ENCODE measurements at places on chromosomes 4 and X.

- no peak for DNase-seq
These were observed 36.6 kb downstream of the ANAPC10 start for GRCh38 chr4:145061318-145061920.

GRCh38 chr4:126265888-126266287 is 951.1 kb downstream of the FAT4 start:
- DNase-seq: no peak

DNA sequence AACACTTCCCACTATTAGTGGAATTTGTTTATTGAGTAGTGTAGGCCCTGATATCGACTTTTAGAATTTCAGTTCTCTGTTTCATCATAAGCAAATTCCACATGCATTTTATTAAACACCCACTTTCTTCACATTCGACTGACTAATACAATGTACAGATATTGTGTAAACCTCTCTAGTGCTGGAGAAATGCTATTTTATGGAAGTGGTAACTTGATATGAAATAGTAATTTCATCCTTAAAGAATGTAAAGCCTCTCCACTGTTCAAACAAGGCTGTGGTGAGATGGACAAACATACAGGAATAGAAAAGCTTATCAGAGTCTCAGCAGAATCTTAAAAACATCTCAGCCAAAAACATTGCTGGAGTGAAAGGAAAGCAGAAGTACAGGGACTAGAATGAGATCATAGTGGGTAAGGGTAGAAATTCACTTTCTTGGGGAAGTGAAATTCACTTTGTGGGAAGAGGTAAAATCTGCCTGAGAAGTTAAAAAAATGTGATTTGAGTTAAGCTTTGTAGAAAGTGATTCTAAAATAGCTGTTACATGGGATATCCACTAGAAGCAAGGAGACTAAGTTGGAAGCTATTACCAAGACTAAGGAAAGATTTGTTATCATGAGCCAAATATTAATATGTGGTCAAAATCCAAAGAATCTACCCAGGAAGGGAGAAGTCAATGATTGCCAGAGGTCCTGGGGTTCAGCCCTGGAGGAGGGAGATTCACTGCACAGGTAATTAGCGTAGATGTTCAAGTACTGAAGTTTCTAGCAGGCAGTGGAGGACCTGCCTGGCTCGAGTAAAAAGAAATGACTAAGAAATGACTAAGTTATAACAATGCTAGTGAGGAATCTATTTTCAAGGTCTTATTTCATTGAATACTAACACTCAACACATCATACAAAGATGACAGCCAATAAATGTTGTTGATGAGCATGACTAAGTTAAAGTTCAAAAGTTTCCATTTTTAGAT is 398.3 kb upstream of the FAM47C start:
- no peak for DNase-seq

DNA sequence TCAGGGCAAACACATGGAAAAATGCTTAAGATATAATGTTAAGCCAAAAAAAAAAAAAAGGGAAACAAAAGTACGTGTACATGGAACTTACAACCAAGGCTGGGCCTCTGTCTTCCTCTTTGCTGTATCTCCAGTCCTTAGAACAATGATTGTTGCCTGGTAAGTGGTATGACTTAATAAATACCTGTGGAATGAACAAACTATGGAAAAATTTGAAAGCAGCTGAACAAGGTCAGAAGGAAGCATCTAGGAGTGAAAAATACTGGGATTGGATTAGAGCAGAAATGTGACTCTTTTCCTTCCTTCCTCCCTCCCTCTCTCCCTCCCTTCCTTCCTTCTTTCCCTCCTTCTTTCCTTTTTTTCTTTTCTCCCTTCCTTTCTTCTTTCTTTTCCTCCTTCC is 54.2 kb upstream of the SMIM10 start:
- no peak for DNase-seq

- no peak for DNase-seq
These were observed 204.9 kb downstream of the SMARCA1 start for GRCh38 chrX:129318375-129318774.

DNA sequence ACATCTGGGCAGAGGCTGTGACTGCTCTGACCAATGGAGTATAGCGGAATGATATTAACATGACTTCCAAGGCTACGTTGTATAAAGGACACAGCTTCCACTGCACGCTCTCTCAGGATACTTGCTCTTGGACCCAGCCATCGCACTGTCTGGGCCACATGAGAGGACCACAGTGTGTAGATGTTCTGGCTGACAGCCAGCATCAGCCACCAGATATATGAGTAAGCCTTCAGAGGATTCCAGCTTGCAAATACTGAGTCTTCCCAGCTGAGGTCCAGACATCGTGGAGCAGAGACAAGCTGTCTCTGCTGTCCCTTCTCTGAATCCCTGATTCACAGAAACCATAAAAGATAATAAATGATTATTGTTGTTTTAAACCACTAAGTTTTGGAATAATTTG is 146.8 kb upstream of the USP9X start:
- DNase-seq: no peak

GRCh38 chr4:68948044-68948743 is 3.4 kb downstream of the UGT2A3 start:
- DNase-seq: no peak

DNA sequence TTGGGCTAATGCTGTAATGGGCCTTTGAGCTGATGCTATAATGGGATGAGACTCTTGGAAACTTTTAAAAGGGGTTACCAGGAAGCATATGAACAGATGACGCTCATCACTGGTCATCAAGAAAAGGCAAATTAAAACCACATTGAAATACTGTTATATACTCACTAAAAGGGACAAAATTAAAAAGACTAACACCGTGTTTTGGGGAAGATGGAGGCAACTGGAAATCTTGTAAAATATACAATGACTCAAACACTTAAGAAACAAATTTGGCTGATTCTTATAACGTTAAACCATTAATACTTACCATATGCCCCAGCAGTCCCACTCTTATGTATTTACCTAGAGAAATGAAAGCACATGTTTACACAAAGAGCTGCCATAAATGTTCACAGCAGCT is 207.2 kb upstream of the GPRIN3 start:
- DNase-seq: no peak

DNA sequence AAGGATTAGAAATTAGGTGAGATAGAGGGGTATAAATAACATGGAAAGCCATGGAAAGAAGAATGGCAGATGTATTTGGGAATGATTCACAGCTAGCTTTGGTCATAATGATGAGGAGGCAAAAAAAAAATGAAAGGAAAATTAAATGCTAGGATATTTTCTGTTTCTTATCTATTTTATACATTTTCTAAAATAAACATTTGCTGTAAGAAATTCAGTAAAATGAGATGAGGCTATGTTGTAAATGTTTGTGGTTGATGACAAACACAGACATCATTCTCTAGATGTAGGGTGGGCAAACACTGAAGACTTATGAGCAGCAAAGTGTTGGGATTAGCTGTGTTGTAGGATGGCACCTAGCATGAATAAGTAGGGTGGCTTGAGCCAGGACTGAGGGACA is 407.1 kb downstream of the IL15 start:
- DNase-seq: no peak

GRCh38 chr4:46856333-46856732 is 52.7 kb downstream of the COX7B2 start:
- DNase-seq: no peak

DNA sequence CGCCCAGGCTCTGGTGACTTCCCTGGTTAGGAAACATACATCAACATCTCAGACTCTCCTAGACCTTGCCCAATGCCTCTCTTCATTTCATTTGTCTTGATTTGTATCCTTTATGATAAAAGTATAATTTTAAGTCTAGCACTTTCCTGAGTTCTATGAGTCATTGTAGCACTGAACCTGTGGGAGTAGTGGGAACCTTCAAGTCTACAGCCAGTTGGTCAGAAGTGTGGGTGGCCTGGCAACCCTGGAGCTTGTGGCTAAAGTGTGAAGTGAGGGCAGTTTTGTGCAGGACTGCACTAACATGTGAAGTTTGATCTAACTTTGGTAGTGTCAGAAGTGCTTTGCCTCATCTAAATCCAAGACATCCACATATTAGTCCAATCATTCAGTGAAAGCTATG is 259.3 kb upstream of the IGFBP7 start:
- DNase-seq: no peak

GRCh38 chr4:98517218-98518021 is 141.0 kb downstream of the TSPAN5 start:
- no peak for DNase-seq

- no peak for DNase-seq
These were observed 17.6 kb upstream of the PRPS1 start for GRCh38 chrX:107610667-107611066.

DNA sequence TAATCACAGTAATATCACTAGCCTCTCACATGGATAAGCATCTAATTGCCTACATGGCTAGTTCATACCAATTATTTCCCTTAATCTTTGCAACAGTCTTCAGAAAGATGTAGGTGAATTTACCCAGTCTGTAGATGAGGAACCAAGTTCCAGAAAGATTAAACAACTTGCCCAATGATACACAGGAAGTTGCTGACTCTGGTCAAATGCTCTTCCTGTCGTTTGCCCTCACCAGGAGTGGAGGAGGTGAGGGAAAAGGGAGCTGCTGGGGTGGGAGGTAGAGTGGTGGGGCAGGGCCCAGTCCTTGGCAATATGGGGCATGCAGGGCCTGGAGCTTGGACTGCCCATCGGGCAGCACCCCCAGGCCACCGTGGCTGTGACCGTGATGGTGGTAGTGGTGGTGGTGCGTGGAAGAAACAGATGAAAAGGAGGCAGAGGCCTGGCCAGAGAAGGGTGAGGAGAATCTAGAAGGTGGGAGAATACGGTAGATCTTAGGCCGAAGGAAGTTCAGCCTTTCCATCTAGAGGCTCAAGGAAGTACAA is 2.3 kb upstream of the KDM5C start:
- DNase-seq: no peak

DNA sequence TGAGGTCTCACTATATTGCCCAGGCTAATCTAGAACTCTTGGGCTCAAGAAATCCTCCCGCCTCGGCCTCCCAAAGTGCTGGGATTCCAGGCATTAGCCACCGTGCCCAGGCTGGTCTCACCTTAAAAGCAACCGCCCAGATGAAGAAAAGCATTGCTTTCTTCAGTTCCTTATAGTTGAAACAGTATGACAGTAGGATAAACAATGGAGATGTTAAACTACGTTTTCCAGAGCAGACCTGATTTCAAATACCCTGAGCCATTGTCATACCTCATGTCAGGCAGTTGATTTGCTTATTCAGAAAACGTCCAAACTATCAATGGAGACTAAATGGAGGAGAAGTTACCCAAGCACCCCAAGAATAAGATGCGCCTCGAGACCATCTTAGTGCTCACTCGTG is 26.3 kb upstream of the TMEM131L start:
- no peak for DNase-seq

- DNase-seq: no peak
These were observed 920 bp downstream of the HTT-AS start for GRCh38 chr4:3073158-3074077.

- DNase-seq: no peak
These were observed 1.1 kb downstream of the GTPBP6 start for GRCh38 chrX:317424-318067.

- DNase-seq: no peak
These were observed 317.1 kb downstream of the DCTD start for GRCh38 chr4:182600093-182600492.

DNA sequence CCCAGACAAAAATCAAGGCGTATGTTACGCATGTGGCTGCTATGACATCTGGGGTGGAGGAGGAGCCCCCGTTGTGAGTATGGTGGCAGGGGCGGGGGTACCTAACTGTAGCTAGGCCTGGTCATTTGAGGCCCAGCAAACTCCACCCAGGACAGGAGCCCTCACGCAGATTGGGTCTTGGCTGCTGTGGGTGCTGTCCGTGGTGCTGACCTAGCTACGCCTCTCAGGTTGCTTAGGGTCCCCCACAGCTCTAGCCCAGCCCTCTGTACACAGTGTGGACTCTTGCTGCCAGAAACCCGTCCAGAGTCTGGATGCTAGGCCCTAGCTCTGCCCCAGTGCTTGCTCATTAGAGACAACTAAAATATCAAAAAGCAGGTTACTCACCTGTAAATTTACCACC is 146.7 kb upstream of the PSAPL1 start:
- DNase-seq: no peak

GRCh38 chrX:17086317-17086716 is 139.9 kb downstream of the REPS2 start:
- DNase-seq: no peak

- no peak for DNase-seq
These were observed 406.8 kb downstream of the PCDH7 start for GRCh38 chr4:31126881-31127398.

GRCh38 chrX:76184276-76184675 is 11.4 kb downstream of the PBDC1 start:
- no peak for DNase-seq

- DNase-seq: no peak
These were observed 128.5 kb downstream of the PRSS12 start for GRCh38 chr4:118224243-118224829.

DNA sequence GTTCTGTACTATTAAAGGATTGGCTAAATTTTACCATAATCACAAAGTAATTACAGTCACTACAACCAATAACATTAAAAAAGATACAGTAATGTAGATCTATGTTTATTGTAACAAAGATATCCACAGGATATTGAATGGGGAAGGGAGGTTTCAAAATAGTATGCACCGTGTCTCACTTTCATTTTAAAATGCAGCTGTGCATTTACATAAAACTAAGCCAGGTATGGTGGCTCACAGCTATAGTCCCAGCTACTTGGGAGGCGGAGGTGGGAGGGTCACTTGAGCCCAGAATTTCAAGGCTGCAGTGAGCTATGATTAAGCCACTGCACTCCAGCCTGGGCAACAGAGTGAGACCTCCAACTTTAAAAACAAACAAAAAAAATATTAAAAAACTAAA is 8.5 kb downstream of the SRP72 start:
- DNase-seq: no peak

DNA sequence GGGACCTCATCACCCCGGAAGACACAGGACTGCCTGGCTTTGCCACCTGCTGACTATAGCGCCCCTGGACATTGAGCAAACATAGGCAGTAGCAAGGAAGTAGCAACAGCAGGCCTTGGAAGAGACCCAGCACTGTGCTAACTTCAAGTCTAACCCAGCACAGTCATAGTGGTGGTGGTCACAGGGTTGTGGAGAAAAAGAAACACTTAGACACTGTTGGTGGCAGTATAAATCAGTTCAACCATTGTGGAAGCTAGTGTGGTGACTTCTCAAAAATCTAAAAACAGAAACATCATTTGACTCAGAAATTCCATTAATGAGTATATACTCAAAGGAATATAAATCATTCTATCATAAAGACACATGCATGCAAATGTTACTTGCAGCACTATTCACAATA is 874.0 kb upstream of the EPHA5 start:
- DNase-seq: no peak

DNA sequence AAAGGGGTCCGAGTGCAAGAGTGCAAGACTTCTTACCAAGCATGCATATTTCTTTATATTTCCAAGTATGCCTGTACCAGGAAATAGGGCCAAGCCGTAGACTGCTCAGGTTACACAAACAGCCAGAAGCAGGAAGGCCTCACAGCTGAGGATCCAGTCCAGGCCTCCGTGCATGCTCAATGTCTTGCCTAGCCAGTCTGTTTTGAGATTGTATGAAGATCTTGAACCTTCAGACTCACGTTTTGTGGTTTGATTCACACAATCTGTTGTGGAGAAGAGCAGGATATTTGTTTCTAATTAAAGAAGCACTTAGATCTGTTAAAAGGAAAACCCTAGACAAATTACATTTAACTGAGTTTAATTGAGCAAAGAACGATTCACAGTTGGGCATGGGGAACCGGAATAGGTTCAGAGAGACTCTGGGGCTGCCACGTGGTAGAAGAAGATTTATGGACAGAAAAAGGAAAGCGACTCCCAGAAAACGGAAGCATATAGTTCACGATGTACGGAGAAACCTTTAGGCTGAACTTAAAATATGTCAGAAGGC is 1.2 kb downstream of the MGST2 start:
- no peak for DNase-seq

GRCh38 chrX:83771664-83772063 is 89.3 kb upstream of the CYLC1 start:
- no peak for DNase-seq

GRCh38 chr4:109465069-109465468 is 31.5 kb downstream of the SEC24B start:
- DNase-seq: no peak

All from stimulated activated CD4-positive, alpha-beta T cell treated with anti-CD3 and anti-CD28 coated beads, TNF-alpha, amount 100 ng/mL, for 1 hour (primary cell).